ENCODE measurements at places on chromosomes 4 and X.

GRCh38 chr4:7759216-7759615, 180.4 kb downstream of the AFAP1 start:
- no peak for DNase-seq

- DNase-seq = no peak
Measured at GRCh38 chrX:110863883-110864282, 68.3 kb upstream of the CHRDL1 start.

- DNase-seq = no peak
Measured at GRCh38 chr4:85210353-85210752, 243.9 kb upstream of the WDFY3 start.

DNA sequence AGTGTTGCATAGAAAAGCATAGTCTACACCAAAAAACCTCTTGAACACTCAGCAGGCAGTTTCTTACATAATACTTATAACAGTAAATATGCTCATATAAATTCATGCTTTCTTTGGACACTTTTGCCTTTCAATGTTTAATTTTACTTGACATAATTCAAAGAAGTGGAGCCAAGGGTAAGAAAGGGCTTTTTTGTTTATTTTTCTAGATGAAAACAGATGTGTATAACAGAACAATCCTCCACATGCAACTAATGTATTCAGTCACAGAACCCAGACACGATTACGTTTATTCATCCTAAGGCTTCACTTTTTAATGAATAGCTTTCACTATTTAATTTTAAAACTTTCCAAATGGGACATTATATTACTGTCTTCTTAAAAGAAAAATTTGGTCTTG, 58.0 kb upstream of the PTPN13 start:
- DNase-seq = no peak

GRCh38 chrX:9842541-9842940, 56.3 kb downstream of the SHROOM2 start:
- no peak for DNase-seq

- DNase-seq = no peak
Measured at GRCh38 chrX:150889131-150889530, 9.3 kb downstream of the CD99L2 start.

DNA sequence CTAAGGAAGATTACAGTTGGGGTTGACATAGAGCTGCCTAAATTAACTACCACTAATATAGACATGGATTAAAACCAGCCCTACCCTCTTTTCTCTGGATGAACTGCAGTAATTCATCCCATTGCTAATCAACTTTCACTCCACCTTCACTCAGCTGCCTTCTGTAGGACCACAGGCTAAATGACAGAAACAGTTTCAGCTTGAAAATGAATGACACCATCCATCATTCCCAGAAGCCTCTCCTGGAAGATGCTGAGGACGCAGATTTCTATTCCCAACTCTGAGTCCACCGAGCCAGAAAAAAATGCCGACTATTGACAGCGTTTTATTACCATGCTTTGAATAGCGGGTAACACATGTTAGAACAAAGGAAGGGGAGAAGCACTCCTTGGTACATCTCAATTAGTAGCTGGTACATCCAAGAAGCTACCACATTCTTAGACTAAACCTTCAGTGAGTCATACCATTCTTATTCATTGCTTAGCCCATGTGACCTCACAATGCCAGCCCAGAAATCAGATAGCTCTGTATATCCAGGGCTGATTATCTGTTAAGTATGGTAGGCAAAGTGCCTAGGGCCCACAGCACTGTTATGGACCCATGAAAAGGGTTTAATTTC, 25.3 kb downstream of the DCX start:
- DNase-seq = no peak

DNA sequence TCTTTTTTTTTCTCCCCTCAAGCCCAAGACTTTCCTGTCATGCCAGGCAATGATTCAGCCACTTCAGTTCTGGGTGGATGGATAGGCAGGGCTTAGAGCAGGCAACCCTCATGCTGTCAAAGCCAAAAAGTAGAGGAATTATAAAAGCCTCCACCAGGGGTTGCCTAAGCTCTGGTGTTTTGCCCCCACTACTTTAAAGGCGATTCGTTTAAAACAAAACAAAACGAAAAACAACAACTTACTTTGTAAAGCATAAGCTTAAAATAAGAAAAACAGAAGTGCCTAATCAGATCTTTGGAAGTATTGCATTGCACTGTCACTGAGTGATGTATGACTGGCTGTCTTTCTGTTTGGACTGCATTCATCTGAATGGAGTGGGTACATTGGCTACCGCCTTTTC, 5.3 kb upstream of the IDS start:
- no peak for DNase-seq

DNA sequence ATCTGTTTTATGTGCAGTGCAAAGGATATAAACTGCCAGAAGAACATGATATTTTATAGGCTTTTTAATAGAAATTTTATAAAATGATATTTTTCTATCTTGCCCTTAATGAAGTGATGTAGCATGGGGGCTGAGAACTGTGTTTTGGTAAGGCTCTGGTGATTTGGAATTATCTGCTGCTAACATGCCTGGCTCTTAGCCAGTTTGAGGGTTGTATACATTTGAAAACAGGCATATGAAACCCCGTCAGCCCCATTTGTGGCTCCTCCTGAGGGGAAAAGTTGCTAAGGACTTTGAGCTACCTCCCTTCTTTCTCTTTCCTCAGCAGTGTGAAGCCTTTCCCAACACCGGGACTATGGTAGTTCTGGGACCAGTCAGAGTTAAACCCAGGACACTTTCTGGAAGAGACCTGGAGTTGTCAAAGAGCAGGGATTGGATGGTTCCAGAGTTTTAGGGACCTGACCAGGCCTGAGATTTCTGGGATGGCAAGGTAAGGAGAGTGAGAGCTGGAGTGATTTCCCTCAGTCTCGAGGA, 4.7 kb downstream of the SFRP2 start:
- no peak for DNase-seq

DNA sequence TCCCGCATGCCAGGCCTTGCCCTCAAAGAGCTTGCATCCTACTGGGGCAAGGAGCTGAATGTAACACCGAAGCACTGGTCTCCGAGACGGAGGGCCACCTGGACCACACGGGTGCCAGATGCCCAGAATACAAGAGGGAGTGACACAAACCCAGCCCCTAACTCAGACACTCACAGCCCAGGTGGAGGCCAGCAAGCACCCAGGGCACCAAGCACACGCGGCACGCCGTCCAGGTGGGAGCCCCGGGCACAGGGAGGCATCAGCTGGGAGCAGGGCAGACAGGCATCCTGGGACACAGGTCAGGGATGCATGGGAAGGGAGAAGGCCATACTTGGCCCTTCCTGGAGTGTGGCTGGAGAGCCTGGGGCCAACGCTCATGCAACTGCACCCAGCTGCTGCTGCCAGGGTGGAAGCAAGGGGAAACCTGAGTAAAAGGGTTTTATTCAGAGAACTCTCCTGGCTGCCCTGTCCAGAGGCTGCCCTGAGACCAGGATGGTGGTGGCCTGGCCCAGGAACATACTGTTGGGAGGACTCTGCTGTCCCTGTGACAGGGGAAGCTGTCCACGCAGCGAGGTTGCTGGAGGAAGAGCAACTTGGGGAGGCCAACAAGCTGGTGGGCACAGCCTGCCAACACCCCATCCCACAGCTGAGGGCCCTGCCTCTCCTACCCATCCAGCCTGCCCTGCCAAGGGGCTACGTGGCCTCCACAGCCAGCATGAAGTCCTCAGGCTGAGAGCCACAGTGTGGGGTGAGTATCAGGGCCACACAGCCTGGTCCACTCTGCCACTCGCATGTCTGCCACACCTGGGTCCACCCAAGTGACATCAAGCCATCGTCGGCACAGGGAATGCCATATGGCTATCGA, 22.2 kb upstream of the PPP2R2C start:
- no peak for DNase-seq

- no peak for DNase-seq
Measured at GRCh38 chr4:1511441-1512041, 105.3 kb upstream of the NKX1-1 start.

- no peak for DNase-seq
Measured at GRCh38 chr4:111480510-111480909, 664.7 kb upstream of the FAM241A start.

- DNase-seq = no peak
Measured at GRCh38 chr4:151530783-151531182, 121.8 kb downstream of the FHIP1A start.

GRCh38 chr4:27463816-27464215, 603.2 kb downstream of the STIM2 start:
- DNase-seq = peak; percentile 2

- DNase-seq = no peak
Measured at GRCh38 chr4:135601351-135601750, 1399.8 kb upstream of the PABPC4L start.

All from HFF-Myc (cell line).